Right kidney (tissue), 9 donors: ENCODE measurements at places on chromosomes 7 and 10.
A peak's percentile ranks its signal among the peaks of the same experiment; 100 is the strongest.

DNA sequence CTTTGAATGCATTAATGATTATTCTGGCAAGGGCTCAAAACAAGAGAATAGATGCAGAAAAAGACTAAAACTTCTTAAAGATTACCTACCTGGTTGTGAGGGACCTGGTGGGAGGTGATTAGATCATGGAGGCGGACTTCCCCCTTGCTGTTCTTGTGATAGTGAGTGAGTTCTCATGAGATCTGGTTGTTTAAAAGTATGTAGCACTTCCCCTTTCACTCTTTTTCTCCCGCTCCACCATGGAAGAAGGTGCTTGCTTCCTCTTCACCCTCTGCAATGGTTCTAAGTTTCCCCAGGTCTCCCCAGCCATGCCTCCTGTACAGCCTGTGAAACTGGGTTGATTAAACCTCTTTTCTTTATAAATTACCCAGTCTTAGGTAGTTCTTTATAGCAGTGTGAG, 226.6 kb downstream of the ARHGAP12 start:
- DNase-seq: no peak

DNA sequence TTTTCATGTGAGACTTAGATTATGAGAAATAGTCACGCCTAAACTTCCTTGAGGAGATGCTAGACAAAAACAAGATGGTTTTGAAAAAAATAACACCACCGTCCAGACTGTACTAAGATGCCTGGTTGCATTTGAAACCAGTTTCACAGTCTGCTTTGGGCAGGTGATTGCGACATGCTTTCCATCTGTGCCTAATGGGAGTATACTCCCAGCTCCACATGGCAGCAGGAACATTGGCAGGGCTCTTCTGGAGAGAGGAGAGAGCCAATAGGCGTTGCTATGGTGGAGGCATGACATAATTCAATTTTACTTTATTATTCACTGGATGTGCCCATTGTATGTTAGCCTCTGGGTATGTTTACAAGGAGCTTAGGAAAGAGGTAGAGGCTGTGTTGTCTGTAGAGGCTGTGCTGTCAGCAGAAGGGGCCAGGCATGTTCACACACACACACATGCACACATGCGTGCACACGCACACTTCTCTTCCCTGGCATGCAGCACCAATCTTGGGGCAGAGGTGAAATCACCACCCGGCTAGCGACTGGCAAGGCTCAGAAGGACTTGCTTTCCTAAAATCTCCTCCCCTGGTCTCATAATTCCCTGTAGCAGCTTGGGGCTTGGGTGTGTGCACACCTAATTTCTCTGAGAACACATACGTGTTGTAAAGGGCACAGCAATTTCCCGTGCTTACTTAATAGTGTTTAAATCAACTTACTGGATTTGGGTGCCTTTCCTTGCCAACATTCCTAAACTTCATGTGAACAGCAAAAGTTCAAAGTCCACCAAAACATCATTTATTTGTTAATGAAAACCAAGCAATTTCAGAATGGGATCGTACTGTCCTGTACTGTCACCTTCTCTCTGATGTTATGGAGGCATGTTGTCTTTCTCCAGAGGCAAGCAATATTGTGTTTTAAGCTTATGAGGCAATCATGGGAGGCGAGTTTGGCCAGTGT, 162.1 kb downstream of the TCF7L2 start:
- DNase-seq: no peak

GRCh38 chr7:23467806-23468525, 2.3 kb downstream of the IGF2BP3 start:
- DNase-seq: peak; percentile 81

GRCh38 chr7:90276033-90276728, 31.2 kb downstream of the CFAP69 start:
- DNase-seq: no peak

- peak; percentile 87 for DNase-seq
Measured at GRCh38 chr10:80205477-80206276, at the start of gene ANXA11. Gene ANXA11, minus strand, starts transcription at chr10:80205537. Its CDS starts 32,676 bp downstream, at chr10:80172861.
